SK-MEL-5 (cell line): ENCODE measurements at places on chromosomes 1 and 21. TPM values are rescaled to one million over a fixed set of nuclear protein-coding genes. Genes with fewer than 3 reads are reported as not detected.
A peak's percentile ranks its signal among the peaks of the same experiment; 100 is the strongest.

MROH9 gene
- total RNA-seq, result not detected in 2 replicates

PADI3 gene
- 0.19 and 0.21 TPM in 2 replicates for total RNA-seq

KRTAP13-2 gene
- total RNA-seq, result not detected in 2 replicates

TDRD5 gene
- 0.05 and 0.21 TPM in 2 replicates for total RNA-seq

CFH gene
- total RNA-seq, result 1.3 and 1.7 TPM in 2 replicates

EFNA4 gene
- total RNA-seq, result 12.7 and 13.9 TPM in 2 replicates

WNT4 gene
- 0.16 and 0.18 TPM in 2 replicates for total RNA-seq

ECM1 gene
- total RNA-seq, result 192 TPM in 2 replicates

ASAP3 gene
- total RNA-seq, result 7.0 and 7.1 TPM in 2 replicates

SNRPE gene
- 140 and 176 TPM in 2 replicates for total RNA-seq

NBL1 gene
- 305 and 318 TPM in 2 replicates for total RNA-seq

- no peak for DNase-seq
Observed at GRCh38 chr1:247360991-247361731, 29.5 kb upstream of the ZNF496 start.

- no peak for DNase-seq
Observed at GRCh38 chr1:243595527-243596210, 254.4 kb downstream of the AKT3 start.

DNA sequence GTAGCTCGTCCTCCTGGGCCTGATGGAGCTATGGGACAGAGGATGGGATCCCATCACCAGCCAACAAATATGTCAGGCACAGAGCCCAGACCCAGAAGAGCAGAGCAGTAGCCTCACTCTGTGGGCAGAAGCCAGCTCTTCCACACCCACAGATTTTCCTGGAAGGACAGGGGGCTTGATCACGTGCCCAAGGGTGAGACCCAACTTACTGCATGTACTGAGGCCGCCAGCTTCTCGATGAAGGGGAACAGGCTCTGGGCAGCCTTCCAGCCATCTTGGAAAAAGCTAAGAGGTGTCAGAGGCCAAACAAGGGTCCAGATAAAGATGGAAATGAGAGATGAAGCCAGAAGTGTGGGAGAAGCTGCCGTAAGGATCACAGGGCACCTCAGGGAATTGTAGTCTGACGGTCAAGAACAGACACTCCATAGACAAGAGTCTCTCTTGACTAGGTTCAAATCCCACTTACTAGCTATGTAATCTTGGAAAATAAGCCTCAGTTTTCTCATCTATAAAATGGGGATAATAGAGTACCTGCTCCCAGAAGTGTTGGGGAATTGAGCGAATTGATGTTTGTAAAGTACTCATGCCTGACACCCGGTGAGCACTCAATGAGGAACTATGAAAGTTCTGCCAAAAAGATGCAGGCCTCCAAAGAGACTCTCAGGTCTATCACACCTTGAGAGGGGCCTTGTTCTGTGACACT lies 17.0 kb upstream of the TCEA3 start:
- no peak for DNase-seq

DNA sequence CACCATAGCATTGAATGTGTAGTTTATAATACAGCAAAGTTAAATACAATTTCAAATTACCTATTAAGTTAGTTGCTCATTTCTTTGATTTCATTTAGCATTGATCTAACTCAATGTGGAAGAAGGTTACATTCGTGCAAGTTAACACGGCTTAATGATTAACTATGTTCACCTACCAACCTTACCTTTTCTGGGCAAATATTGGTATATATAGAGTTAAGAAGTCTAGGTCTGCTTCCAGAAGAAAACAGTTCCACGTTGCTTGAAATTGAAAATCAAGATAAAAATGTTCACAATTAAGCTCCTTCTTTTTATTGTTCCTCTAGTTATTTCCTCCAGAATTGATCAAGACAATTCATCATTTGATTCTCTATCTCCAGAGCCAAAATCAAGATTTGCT lies at the start of gene ANGPTL3:
Gene ANGPTL3, plus strand, starts transcription at position 240 of the 400 bp plus-strand sequence. Its CDS starts 47 bp downstream, at position 287.
- no peak for DNase-seq

DNA sequence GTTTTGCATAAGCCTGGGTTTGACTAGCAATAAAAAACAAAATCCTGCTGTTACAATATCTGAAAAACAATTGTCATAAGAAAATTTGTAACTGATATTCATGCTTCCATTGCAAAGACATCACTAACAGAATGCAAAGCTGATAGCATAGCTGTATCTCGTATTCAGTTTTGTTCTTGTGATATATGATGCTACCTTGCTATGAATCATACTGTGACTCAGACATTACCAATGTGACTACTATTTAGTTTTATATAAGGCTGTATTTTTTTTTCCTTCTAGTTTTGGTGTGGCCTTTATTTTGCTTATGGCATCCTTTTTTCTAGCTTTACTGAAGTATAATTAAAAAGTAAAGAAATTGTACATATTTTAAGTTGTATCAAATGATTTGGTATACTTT lies 1381.8 kb downstream of the MRPL39 start:
- DNase-seq, result no peak

DNA sequence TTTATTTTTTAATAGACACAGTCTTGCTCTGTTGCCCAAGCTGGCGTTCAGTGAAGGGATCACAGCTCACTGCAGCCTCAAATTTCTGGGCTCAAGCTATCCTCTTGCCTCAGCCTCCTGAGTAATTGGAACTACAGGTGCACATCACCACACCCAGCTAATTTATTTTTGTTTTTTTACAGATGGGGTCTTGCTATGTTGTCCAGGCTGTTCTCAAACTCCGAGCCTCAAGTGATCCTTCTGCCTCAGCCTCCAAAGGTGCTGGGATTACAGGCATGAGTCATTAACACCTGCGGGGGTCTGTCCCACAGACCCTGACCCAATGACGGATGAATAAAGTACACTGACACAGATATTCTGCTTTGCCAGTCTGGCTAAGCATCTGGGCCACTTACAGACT lies 33.6 kb upstream of the ZZZ3 start:
- no peak for DNase-seq

- no peak for DNase-seq
Observed at GRCh38 chr1:192545896-192546521, 29.6 kb upstream of the RGS1 start.

DNA sequence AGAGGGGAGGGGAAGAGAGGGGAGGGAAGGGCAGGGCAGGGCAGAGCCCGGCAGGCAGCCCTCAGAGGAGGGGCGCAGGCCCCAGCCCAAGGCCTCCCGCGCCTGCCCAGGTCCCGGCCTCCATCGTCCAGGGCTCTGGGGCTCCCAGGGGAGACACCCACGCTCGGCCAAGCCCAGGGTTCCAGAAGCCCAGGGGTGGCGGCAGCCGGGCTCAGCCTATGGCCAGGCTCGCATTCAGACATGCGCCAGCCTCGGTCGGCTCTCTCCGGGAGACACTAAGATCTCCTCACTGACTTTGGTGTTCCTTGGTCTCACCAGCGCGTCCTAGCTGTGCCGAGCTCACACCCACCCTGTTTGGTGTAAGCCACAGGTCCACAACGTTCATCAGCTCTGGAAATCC lies 7.1 kb upstream of the ANKRD65 start:
- no peak for DNase-seq

DNA sequence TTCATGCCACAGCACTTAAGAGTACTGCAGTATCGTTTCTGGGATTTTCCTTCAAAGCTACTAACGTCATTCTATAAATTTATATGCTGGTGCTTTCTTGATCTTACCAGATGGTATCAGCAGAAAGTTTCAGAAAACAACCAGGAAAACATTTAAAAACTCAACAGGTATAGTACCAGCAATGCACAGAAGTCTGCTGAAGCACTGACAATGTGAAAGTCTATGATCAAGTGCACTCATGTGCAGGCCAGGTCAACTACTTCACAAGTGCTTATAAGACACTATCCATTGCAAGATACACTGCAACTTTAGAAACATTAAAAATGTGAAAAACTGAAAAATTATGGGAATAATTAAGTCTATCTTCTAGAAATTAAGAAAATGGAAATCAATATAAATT lies 34.7 kb downstream of the LYST start:
- DNase-seq, result no peak

GRCh38 chr1:11238311-11238710 lies 24.0 kb downstream of the MTOR start:
- DNase-seq, result no peak

DNA sequence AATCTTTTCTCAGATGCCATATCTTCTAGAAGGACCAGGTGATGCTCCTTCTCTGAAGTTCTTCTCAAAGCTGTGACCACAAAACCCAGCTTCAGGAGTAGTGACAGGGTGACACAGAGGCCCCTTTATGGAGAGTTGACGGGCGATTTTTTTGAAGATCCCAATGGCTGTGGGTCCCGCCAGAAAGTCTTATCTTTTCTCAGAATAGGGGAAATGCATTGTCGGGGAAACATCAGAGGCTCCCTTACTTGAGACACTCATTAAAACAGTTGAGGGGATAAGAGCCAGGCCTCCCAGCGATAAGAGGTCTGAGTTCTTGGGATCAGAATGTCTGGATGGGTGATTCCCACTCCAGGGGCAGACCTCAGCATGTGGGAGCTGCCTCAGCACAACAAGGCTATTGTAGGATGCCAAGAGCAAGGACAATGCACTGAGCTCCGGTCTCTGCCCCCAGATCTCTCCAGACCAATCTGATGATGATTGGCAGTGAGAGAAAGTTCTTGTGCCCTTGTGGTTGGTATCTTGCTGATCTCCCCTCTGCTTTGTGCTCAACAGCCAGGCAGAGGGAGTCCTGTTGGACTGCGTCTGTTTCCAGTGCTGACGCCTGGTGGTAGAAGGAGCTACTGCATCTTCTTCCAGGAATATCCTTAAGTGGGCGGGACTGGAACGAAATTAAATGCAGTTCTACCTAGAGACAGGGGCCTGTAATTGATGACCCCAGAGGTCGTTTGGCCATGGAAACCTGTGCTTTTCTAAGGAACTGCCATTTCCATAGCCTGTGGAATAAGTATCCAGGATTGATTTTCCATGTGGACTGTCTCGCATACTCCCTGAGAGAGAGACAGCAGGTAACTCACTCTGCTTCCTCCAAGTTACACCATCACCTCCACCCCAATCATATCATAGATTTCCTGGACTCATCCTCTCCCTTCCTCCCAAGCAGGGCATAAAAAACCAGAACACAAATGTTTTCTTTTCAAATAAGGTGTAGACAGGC lies 6.8 kb upstream of the ACKR1 start:
- peak; percentile 86 for DNase-seq

GRCh38 chr1:203769505-203770343 lies 4.7 kb downstream of the LAX1 start:
- DNase-seq, result no peak

- DNase-seq, result no peak
Observed at GRCh38 chr1:160411271-160412027, 11.1 kb downstream of the VANGL2 start.

DNA sequence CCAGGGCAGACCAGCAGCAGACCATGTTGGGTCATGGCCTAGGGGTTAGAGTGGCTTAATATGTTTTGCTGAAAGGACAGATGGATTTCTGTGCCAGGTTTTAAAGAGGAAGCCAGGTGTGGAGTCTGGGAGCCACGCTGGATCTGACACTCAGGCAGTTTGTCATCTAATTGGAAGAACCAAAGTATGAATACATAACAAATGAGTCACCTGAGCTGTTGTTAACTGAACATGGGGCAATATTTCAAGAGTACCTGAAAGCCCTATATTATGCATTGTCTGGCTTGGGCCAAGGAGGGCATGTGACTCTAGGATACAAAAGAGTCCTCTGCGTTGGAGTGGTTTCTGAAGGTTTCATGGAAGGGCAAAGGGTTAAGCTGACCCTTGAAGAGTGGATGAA lies 70.6 kb downstream of the LMO4 start:
- no peak for DNase-seq

- DNase-seq, result no peak
Observed at GRCh38 chr1:213409971-213410370, 358.9 kb downstream of the RPS6KC1 start.

GRCh38 chr1:147167365-147167764 lies 4.9 kb downstream of the PRKAB2 start:
- peak; percentile 55 for DNase-seq

- no peak for DNase-seq
Observed at GRCh38 chr1:210747890-210748289, 386.1 kb downstream of the KCNH1 start.

DNA sequence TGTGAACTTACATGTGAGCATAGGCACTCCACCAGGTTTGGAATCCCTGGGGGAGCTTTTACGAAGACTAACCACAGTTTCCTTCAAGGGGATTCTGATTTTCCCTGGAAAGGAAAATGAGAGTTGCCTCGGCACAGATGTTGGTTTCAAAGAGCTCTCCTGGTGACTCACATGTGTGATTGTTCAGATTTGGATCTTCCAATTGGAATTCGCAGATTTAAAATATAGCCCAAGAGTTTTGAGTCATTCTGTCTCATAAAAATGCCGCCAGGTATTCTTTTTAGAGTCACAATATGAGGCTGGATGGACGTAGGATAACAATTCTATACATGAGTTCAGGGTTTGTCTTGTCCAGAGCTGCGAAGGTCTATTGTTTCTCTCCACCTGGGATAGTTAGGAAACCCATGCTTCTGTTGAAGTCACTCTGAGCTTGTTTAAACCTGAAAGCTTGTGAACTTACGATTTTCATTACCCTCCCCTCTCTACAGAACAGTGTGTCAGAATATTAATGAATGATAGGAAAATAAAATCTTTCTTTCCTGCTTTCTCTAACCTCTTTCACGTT lies 64.9 kb downstream of the TGFB2 start:
- no peak for DNase-seq

DNA sequence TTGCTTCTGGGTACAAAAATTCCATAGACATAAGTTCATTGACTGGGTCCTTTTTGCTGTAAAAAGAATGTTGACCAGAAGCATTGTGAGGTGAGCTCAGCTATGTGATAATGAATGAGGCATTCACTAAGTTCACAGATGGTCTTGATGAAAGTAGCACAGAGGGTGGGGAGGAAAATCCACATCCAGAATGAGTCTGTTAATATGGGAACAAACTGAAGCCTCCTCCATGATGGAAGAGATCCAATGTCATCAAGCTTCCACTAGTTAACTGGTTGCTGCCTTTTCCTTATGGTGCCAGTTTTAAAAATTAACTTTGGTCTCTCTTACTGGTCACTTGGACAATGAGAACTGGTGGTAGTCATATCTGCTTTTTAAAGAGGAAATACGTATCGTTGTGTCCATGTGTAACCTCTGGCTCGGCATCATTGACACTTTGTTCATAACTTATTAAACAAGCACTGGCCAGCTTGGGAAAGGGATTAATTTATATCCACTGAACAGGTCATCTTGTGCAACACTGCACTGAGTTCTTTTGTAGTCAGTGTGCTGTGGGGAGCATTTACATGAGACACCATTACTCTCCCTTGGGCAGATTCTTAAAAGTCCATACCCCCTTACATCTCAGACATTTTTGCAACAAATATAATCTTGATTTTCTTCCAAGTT lies 88.6 kb downstream of the ADAMTS1 start:
- DNase-seq, result peak; percentile 12

DNA sequence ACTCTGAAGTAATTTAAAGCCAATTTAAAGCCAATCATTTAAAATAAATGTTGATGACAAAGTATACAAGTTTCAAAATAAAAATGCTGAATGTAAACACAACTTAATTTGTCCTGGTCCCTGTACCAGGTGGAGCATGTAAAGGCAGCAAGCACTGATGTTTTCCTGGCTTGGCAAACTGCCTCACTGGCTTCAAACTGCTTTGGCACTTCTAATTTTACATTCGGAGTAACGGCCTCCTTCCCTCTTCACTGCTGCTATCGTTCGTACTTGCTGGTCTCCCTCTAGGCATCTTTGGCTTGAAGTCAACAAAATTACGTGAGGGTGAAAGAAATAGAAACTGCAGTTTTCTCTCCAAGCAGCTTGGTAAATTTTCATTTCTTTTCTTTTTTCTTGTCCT lies 287.9 kb downstream of the LTN1 start:
- DNase-seq, result no peak
